Central memory CD4-positive, alpha-beta T cell (primary cell): ENCODE measurements at places on chromosomes 16 and 17.

- no peak for DNase-seq
Observed at GRCh38 chr17:50037321-50038107, 18.4 kb upstream of the ITGA3 start.

DNA sequence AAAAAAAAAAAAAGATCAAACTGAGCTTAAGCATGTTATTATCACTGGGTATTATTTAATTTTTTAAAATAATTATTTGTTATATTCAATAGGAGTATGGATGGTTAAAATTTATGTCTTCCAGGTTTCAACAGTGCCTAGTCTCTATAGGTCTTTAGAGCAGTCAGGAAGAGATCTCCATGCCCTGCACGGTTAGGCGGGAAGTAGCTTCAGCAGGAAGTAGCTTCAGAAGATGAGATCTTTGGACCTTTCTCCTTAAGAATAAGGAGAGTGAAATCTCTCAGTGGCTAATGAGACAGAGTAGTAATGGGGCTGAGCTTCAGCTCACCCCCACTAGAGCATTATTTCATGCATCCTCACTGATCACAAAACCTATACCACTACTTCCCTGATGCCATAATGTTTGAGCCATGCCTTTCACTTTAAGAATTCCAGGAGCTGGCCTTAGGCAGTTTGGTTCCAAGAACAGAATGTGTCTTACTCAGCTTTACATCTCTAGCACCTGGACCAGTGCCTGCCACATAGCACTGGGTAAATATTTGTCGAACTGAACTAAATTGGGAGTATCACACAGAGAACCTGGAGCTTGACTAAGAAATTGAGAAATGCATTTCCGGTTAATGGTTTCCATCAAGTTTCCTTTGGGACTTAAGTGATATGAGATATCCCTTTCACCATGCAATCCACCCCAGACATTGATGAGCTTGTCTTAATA lies 43.5 kb downstream of the SCPEP1 start:
- no peak for DNase-seq

GRCh38 chr16:58684001-58684353 lies 593 bp downstream of the SLC38A7 start:
- DNase-seq = no peak

DNA sequence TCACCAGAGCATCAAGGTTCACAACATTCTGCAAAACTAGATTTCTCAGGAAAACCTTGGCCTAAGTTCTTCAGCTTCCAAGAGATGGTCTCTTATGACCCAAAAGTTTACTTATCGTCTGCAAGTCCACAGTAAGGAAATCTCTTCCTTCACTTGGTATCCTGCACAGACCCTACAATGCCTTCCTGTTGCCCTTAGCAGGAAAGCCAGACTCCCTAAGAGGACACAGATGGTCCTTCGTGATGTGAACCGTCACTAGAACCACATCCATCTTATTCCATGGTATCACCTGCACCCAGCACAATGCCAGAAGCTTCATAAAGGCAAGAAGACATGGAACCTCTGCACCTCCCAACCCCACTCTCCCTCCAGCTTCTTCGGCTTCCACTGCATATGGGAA lies 34.1 kb downstream of the CMC2 start:
- DNase-seq = no peak

DNA sequence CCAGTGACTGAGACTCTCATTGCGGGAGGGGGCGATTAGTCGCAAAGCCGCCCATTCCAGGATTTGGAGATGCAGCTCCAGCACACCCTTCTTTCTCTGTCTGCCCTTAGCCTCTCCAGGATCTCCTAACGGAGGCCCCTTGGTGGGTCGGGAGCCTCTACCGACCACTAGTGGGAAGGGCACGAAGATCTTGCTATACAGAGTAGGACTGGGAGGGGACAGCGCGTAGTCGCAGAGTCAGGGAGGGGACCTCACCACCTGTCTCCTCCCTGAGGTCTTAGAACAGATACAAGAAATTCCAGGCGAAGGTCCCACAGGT lies 588 bp upstream of the SMTNL2 start:
- no peak for DNase-seq

DNA sequence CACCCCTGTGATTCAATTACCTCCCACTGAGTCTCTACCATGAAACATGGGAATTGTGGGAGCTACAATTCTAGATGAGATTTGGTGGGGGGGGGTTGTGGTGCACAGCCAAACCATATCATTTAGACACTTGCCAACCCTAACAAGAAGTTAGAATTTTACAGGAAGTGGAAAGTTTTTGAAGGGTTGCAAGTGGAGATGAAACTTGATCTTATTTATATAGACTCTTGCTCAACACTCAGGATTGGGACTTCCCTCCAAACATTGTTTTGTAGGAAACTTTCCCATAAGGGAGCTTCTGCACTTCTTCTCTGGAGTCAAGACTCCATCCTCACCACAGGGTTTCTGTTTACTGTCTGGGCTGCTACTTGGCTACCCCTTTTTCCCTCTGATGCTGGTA lies 266.7 kb upstream of the CDH11 start:
- DNase-seq = no peak

DNA sequence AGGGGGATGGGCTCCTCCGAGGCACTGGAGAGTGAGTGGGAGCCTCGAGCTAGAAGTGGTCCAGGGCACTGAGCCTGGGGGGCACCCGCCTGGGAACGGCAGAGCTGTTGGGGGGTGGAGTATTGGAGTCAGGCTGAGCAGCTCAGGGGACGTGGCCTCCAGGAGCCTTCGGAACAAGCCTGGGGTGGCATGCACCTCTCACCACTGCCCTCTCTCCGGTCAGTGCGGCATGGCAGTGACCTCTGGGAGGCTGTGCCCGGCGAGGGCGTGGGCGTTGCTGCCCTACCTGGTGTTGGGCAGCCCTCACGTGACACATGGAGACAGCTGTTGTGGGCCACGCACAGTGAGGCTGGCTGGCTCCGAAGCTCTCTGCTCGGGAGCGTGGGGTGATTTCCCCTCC lies 13.9 kb downstream of the PRSS27 start:
- no peak for DNase-seq

DNA sequence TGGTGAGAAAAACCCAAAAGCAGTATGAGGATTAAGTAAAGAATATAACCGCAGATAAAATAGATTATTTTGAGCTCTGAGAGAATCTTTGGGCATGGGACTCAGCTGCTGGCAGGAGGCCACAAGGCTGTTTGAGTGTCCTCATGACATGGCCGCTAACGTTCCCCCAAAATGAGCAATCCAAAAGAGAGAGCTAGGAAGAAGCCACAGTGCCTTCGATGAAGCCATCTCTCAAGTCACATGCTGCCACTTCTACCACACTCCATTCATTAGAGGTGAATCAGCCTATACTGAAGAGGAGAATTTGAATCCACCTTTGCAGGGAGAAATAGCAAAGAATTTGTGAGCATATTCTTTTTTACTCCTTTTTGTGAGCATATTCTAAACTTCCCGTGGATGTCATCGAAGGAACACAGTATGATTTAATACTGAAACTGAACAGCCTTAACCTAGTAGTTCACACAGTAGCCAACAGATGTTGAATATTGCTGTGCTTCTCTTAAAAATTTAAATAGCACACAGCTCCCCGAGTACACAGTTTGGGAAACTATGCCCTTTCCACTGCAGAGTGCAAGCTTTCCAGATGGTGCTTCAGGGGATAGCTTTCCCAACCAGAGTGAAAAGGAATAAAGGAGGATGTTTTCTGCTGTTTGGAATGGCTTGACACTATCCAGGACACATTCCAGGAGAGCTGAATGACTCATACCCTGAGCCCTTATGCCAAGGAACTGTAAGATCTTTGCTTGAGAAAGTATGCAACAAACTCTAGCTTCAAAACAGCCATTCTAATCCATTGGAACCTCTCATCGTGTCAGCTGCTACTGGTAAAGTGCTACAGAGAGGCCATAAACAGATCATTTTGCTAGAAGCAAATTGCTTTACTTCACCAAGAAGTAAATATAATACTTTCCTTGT lies 33.9 kb downstream of the ANKFY1 start:
- no peak for DNase-seq

DNA sequence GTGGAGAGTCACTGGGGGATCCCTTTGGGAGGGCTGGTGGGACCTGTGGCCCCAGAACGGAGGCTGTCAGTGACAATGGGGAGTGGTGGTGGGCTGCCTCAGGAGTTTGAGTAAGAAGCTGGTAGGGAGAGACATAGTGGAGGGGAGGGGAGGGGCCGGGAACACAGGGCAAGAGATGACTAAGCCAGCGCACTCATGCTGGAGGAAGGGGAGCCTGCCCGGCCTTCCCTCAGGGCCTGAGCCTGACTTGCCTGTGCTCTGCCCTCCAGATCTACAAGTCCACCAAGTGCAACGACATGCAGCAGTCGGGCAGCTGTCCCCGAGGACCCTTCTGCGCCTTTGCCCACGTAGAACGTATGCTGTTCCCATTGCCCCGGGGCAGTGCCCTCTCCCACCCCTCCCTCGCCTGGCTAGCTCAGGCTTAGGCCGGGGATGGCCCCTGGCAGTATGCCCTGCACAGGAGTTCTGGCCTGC lies 29.3 kb downstream of the UNC13D start:
- no peak for DNase-seq

DNA sequence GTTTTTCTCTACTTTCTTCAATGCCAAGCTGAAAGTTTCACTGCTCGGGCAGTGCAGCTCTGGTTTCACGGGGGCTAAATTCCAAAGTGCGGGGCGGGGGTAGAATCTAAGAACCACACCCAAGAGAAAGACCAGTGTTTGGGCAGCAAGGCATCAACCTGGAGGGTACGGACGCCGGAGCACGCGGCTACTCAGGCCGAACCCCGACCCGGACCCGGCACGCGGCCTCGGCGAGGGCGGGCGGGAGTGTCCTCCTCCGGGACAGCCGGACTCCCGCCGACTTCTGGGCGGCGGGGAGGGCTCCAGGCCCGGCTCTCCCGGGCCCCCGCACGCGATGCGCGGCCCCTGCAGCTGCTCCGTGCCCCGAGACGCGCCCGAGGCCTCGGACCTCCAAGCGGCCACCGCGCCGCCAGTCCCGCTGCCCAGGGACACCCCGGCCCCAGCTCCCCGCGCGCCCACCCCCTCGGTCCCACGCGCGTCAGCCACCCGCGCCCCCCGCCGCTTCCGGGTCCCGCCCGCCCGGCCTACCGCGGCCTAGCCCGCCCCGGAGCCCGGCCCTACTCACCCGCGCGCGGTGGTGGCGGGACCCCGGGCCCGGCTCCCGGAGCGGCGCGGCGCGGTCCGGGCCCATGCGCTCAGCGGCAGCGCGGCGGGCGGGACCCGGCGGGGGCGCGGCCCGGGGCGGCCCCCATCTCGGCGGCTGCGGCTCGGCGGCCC lies 561 bp downstream of the AXIN1 start:
- DNase-seq = no peak

- no peak for DNase-seq
Observed at GRCh38 chr16:49335828-49336227, 37.8 kb upstream of the C16orf78 start.

- DNase-seq = no peak
Observed at GRCh38 chr17:22090263-22090935, 398.1 kb downstream of the KCNJ18 start.

DNA sequence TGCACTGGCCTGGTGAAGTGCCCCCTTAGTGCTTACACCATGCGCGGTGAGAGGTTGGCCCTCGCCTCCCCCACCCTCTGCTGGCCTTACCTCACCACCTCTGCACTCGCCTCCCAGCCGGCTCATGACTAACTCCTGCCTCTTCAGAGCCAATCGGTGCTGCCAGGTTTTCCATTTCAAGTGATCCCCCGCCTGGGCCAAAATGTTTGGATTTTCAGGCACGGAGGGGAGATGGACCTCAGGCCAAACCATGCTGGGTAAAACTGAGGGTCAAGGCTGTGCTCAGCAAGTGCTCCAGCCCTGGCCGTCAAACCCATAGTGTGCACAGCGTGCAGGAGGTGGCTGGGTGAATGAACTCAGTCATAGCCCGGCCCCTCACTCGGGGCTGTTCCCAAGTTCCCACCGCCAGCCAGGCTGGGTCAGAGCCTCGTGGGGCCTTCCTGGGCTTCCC lies 175.4 kb downstream of the SEC14L1 start:
- no peak for DNase-seq

DNA sequence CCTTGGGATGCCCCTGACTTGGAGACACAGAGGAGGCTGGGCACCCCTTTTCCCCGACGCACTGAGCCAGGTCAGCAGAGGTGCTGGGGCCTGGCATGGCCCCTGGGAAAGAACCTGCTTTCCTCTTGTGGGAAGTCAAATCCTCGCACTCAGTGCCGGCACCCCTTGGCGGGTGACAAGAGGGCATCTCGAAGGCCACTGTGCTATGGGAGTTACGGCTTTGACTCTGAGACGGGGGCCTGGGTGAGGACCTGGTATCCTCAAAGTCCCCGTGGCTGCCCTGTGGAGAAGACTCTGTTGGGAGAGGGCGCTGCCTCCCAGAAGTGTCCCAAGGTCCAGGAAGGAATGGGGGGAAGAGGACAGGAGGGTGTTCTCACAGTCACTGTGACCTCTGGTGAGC lies 117.0 kb downstream of the METRNL start:
- DNase-seq = no peak

DNA sequence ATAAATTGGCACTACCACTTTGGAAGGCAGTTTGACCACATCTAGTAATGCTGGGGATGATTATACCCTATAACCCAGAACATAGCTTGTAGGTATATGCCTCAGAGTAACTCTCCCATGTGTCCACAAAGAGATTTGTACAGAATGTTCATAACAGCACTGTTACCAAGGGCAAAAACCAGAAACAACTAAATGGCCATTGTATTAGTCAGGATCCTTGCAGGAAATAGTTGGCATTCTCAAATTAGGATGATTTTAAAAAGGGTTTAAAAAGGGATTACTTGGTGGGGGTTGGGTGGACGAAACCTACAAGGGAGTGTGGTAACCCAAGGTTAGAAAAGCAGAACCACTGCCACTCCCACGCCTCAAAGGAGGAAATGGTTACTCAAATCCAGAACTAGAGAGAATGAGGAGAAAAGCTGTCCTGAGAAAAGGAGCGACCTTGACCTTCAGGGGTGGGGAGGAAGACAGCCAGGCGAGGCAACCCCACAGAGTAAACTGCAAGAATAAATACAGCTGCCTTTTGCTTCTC lies 2.1 kb downstream of the CPPED1 start:
- no peak for DNase-seq

DNA sequence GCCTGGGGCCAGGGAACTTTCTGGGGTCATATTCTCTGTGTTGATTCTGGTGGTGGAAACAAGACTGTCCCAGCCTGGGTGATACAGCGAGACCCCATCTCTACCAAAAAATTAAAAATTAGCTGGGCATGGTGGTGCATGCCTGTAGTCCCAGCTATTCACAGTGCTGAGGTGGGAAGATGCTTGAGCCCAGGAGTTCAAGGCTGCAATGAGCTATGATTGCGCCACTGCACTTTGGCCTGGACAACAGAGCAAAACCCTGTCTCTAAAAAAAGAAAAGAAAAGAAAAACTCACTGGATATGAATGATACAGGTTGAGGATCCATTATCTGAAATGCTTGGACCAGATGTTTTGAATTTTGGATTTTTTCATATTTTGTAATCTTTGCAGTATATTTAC lies 13.6 kb downstream of the SCGB1C2 start:
- DNase-seq = no peak

- no peak for DNase-seq
Observed at GRCh38 chr16:70682239-70683145, 3.4 kb downstream of the MTSS2 start.

- DNase-seq = no peak
Observed at GRCh38 chr17:43935926-43936261, 6.4 kb downstream of the PPY start.

GRCh38 chr16:51531271-51531670 lies 380.2 kb upstream of the SALL1 start:
- DNase-seq = no peak
